ENCODE measurements at places on chromosomes 7 and 10.

- no peaks in the 10 kb centered on the region for H3K4me1 ChIP-seq
- H3K27ac ChIP-seq: no peak overlapping the region
- no peaks in the 10 kb centered on the region for H3K27me3 ChIP-seq
- no peak overlapping the region for H3K4me3 ChIP-seq
These were observed 454.6 kb upstream of the ANKRD30A start for GRCh38 chr10:36670621-36671402.

DNA sequence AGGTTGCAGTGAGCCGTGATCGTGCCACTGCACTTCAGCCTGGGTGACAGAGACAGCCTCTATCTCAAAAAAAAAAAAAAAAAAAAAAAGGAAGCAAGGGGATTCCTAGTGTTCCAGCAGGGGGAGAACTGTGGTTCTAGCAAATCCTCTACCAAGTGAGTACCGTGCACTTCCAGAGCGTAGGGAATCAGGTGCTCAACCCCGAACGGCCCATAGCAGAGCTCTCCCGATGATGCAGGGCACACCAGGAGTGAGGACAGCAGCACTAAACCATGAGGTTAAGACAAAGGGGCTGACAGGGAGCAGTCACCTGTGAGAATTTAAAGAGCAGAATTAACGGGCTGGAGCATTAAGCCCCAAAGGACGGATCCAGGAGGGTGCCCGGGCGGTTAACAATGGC, 173.6 kb downstream of the PTPRN2 start:
- H3K27ac ChIP-seq: no peak overlapping the region
- DNase-seq: no peak
- H3K4me3 ChIP-seq: no peak overlapping the region

GRCh38 chr10:128875956-128876736, 590.9 kb upstream of the MGMT start:
- peaks cover 9% of the 10 kb centered on the region for H3K27me3 ChIP-seq
- H3K27ac ChIP-seq: no peak overlapping the region
- H3K4me3 ChIP-seq: no peak overlapping the region
- H3K4me1 ChIP-seq: no peaks in the 10 kb centered on the region
- no peak for DNase-seq

- no peak overlapping the region for H3K4me3 ChIP-seq
- H3K27ac ChIP-seq: no peak overlapping the region
- DNase-seq: no peak
- no peaks in the 10 kb centered on the region for H3K36me3 ChIP-seq
- H3K27me3 ChIP-seq: peaks cover 2% of the 10 kb centered on the region
These were observed 41.9 kb downstream of the AUTS2 start for GRCh38 chr7:69640216-69640615.

DNA sequence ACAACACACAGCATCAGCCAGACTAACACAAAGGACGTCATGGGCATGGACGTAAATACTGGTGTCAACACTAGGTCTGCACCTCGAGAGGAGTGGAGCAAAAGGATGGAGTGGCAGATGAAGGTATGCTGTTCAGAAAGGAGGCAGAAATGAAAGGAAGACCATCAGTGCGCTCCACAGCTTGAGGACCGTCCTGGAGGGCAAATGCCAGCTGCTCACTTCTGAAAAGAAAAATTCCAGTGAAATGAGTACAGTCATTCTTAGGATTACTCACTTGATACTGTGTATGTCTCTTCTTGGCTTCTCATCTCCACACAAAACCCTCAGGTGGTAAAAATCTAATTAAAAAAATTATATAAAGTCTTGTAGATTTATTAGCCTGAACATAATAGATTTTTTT, 44.8 kb downstream of the EGFR start:
- H3K4me3 ChIP-seq: no peak overlapping the region
- H3K27ac ChIP-seq: no peak overlapping the region
- H3K4me1 ChIP-seq: no peaks in the 10 kb centered on the region
- H3K27me3 ChIP-seq: peaks cover 4% of the 10 kb centered on the region

GRCh38 chr7:31488562-31489203, 25.2 kb upstream of the ITPRID1 start:
- no peak overlapping the region for H3K4me3 ChIP-seq
- no peaks in the 10 kb centered on the region for H3K4me1 ChIP-seq
- peak; percentile 50 for DNase-seq
- no peak overlapping the region for H3K27ac ChIP-seq

- no peaks in the 10 kb centered on the region for H3K27me3 ChIP-seq
- no peaks in the 10 kb centered on the region for H3K36me3 ChIP-seq
- no peak overlapping the region for H3K4me3 ChIP-seq
- H3K4me1 ChIP-seq: no peaks in the 10 kb centered on the region
- H3K27ac ChIP-seq: no peak overlapping the region
These were observed 672.5 kb upstream of the ANKRD30A start for GRCh38 chr10:36452851-36453250.

DNA sequence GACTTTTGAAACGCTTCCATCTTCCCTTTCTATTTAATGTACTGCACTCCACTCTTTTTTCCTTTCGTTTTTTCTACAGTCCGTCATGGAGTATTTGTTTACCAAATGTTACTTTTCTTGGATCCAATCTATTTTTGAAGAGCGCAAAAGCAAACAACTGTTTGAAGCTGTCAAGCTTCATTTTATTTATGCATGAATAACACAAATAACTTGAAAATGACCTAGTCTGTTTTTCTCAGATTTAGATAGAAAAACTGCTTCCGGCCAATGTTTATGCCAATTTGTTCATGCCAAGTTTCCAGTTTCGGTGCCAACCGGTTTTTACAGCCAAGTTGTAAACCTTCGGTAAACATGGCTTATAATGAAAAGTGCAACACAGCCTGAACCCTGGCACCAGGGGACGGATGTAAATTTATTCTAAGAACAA, 150.9 kb upstream of the KLF6 start:
- peaks cover 48% of the 10 kb centered on the region for H3K36me3 ChIP-seq
- H3K27me3 ChIP-seq: no peaks in the 10 kb centered on the region
- peak overlapping the region; percentile 98 for H3K27ac ChIP-seq
- peak overlapping the region; percentile 76 for H3K4me3 ChIP-seq
- peaks cover 53% of the 10 kb centered on the region for H3K4me1 ChIP-seq

DNA sequence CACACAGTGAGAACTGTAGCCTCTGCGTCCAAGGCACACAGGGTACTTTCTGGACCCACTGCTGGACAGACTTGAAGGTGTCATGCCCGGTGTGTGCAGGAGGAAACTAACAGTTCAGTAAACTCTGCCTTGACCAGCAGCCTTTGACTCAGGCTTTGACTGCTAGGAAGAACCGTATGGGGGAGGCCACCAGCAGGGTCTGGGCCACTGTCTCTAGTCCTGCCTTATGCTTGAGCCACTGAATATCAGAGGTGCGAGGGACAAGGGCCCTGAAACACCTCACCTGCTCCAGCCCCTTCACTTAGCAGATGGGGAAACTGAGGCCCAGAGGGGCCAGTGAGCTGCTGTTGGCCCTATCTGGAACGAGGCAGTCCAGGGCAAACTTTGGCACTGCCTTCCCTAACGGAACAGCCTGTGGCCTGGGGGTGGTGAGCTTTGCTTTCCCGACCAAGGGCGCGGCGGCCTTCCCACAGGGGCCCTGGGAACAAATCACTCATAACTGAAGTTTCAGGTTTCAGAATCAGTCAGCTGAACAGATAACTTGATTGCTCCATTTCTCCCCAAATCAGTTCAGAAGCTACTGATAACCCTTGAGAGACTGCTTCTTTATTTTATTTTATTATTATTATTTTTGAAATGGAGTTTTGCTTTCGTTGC, 130.0 kb downstream of the FAM53B start:
- H3K36me3 ChIP-seq: no peaks in the 10 kb centered on the region
- no peak for DNase-seq
- no peaks in the 10 kb centered on the region for H3K27me3 ChIP-seq
- H3K27ac ChIP-seq: no peak overlapping the region

DNA sequence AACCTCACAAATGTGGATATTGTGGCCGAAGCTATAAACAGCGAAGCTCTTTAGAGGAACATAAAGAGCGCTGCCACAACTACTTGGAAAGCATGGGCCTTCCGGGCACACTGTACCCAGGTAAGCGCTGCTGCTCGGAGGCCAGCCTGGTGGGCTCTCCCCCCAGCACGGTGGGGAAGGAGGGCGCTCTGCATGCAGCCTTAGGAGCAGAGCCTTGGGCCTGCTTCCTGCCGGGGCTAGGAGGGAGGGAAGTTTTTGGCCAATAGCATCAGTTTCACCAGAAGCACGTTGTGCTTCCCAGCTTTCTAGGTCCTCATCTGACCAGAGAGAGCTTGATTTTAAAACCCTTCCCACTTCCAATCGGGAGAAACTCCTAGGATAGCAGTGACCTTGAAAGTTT, 62.8 kb downstream of the FIGNL1 start:
- DNase-seq: no peak
- H3K4me1 ChIP-seq: peaks cover 42% of the 10 kb centered on the region
- H3K36me3 ChIP-seq: peaks cover 67% of the 10 kb centered on the region
- H3K27ac ChIP-seq: no peak overlapping the region
- no peak overlapping the region for H3K4me3 ChIP-seq

GRCh38 chr7:156435486-156436231, 204.9 kb upstream of the RNF32 start:
- no peaks in the 10 kb centered on the region for H3K4me1 ChIP-seq
- no peak overlapping the region for H3K27ac ChIP-seq
- H3K4me3 ChIP-seq: no peak overlapping the region
- peaks cover 13% of the 10 kb centered on the region for H3K27me3 ChIP-seq
- DNase-seq: no peak
- H3K36me3 ChIP-seq: no peaks in the 10 kb centered on the region

DNA sequence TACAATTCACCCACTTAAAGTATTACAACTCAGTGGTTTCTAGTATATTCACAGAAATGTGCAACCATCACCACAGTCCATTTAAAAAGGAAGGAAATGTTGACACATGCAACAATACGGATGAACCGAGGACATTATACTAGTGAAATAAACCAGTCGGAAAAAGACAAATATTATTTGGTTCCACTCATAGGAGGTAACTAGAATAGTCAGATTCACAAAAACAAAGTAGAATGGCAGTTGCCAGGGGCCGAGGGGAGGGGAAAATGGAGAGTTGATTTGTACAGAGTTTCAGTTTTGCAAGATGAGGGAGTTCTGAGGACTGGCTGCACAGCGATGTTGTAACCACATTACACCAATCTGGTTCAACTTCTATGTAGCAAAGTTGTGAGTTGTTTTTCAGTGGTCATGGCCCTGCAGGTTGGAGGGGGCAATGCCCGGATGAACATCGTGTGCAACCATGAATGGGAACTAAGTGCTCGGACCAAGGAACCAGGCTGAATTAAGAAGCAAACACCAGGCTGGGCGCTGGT, 17.6 kb upstream of the TNPO3 start:
- no peak for DNase-seq
- peak overlapping the region; percentile 1 for H3K4me3 ChIP-seq
- H3K27ac ChIP-seq: no peak overlapping the region
- H3K27me3 ChIP-seq: peaks cover 21% of the 10 kb centered on the region

DNA sequence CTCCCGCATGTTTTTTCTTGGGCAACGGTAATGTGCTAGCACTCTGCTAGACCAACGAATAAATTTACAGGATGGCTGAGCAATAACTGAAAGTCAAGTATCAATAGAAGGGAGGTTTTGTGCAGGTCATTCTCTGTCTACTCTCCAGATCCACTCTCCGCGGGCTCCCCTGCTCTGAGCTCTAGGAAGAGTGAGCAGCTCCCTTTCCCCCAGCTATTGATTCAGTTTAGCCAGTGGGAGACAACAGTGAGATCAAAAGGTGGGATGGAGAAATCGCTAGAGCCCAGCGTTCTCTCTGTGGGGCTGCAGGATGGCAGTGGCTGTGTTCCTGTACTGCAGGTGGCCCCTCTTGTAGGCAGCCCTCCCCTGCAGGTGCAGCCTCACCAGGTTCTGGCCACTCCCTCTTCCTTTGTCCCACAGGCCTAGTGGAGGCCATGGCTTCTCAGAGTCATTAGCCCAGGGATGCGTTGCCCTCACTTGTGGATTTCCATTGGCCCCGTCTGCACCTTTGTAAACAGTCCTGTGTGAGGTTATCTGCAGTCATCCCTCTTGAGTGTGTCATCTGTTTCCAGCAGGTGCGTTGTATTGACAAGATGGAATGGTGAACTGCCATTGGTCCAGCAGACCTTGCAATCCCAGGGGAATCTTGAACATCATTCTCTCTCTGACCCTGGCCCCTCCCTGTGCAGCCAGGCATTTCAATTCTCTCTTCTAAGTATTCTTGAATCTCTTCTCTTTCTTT, 11.1 kb downstream of the MSRB2 start:
- H3K4me3 ChIP-seq: no peak overlapping the region
- H3K27ac ChIP-seq: no peak overlapping the region
- H3K27me3 ChIP-seq: no peaks in the 10 kb centered on the region
- peaks cover 20% of the 10 kb centered on the region for H3K36me3 ChIP-seq
- DNase-seq: no peak

GRCh38 chr7:80659120-80660055, 20.9 kb downstream of the CD36 start:
- H3K27me3 ChIP-seq: peaks cover 2% of the 10 kb centered on the region
- no peaks in the 10 kb centered on the region for H3K36me3 ChIP-seq
- H3K4me1 ChIP-seq: no peaks in the 10 kb centered on the region
- no peak overlapping the region for H3K4me3 ChIP-seq
- no peak overlapping the region for H3K27ac ChIP-seq

DNA sequence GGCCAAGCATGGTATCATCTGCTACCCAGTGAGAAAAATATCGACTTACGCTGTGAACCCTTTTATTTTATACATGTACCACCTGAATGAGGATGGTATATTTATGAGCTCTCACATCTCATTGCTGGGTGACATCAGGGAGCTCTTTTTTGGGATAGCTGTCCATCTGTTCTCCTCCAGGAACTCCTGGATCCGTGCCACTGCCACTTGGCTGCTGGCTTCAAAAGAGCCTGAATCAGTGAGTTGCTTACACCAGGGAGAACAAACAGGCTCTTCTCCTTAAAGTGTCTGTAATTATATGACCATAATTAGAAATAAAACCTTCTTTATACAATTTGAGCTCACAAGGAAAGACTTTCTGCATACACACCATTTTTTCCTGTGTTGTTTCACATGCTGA, 106.2 kb downstream of the KAT6B start:
- no peak overlapping the region for H3K27ac ChIP-seq
- no peaks in the 10 kb centered on the region for H3K27me3 ChIP-seq
- H3K36me3 ChIP-seq: peaks cover 14% of the 10 kb centered on the region
- H3K4me1 ChIP-seq: peaks cover 11% of the 10 kb centered on the region

GRCh38 chr10:11819027-11819426, 4.1 kb upstream of the PROSER2 start:
- H3K4me1 ChIP-seq: peaks cover 5% of the 10 kb centered on the region
- no peaks in the 10 kb centered on the region for H3K36me3 ChIP-seq
- H3K4me3 ChIP-seq: no peak overlapping the region
- peaks cover 39% of the 10 kb centered on the region for H3K27me3 ChIP-seq
- no peak overlapping the region for H3K27ac ChIP-seq

GRCh38 chr7:16098585-16099179, 322.7 kb downstream of the CRPPA start:
- H3K27ac ChIP-seq: no peak overlapping the region
- no peaks in the 10 kb centered on the region for H3K36me3 ChIP-seq
- no peaks in the 10 kb centered on the region for H3K4me1 ChIP-seq
- H3K4me3 ChIP-seq: no peak overlapping the region
- DNase-seq: no peak
- H3K27me3 ChIP-seq: no peaks in the 10 kb centered on the region

DNA sequence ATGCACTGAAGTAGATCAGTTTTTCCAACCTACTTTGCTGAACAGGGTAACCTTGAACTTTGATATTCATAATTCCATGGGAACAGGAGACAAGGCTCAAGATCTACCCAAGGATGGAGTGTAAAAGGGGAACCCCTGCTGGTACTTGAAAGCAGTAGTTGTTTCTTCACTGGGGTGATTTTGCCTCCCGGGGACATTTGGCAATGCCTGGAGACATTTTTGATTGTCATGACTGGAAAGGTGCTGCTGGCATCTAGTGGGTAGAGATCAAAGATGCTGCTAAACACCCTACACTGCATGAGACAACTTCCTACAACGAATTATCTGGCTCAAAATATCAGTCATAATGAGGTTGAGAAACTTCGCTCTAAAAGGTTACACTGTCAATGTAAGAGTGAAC, 214.8 kb upstream of the CTBP2 start:
- no peak overlapping the region for H3K27ac ChIP-seq
- no peak for DNase-seq
- no peak overlapping the region for H3K4me3 ChIP-seq
- H3K4me1 ChIP-seq: no peaks in the 10 kb centered on the region

Measured in activated naive CD8-positive, alpha-beta T cell treated with anti-CD3 and anti-CD28 coated beads, Interleukin-2, amount 10 ng/mL, durations not matched to agents 7 days and 5 days (primary cell).